ENCODE measurements at places on chromosomes 16 and 17. TPM values are rescaled to one million over a fixed set of nuclear protein-coding genes. Genes with fewer than 3 reads are reported as not detected.

GRCh38 chr17:72354071-72354470, 233.3 kb downstream of the SOX9 start:
- no peak for DNase-seq

Gene KREMEN2
- polyA plus RNA-seq = 5.9 TPM

DNA sequence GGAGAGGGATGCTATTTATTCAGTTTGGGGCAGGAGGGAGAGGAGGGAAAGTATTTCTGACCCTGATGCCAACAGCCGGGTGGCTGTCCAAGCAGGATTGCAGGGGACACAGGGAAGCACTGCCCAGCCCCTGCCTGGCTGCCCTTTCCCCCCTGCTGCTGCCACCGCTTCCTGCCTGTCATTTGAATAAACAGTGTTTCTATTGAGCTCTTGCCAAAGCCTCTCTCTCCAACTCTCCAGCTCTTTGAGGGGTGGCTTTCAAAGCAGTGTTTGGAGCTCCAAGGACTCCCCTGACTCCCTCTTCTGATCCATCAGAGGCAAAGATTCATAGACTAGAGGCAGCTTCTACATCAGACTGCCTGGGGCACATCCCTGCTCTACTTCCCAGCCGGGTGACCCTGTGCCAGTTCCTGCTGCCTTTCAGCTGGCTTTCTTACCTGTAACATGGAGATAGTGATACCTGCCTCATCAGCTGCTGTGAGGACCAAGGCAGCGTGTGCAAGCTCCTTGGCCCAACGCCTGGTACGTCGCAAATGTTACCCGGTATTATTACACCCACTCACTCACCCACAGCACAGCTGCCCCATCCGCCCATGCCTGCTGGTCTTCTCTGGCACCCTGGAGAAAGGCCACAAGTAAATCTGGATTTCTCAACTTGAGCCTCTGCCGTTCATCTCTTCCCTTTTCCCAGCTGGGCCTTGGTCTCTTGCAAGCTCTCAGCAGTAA, 9.5 kb downstream of the PROCA1 start:
- no peak for DNase-seq

GRCh38 chr16:30350134-30350871, 4.8 kb downstream of the CD2BP2 start:
- no peak for DNase-seq

GRCh38 chr16:4314532-4315185, 1.2 kb upstream of the GLIS2 start:
- DNase-seq = no peak

DNA sequence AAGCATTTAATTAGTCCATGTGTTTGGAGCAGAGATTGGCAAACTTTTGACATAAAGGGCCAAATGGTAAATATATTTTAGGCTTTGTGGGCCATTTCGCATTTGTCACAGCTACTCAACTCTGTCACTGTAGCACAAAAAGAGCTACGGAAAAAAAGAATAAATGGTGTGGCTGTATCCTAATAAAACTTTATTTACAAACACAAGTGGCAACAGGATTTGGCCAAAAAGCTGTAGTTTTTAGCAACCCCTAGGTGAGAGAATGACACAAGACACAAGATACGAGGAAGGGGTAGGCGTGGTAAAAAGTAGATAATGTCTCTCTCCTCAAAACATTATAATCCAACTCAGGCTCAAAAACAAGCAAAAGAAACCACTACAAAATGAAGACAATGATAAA, 66.5 kb downstream of the TTC19 start:
- no peak for DNase-seq

Gene ODAD4
- polyA plus RNA-seq = 0.79 TPM

Gene PRDM7
- 0.11 TPM for polyA plus RNA-seq

Gene DGKE
- polyA plus RNA-seq = 4.0 TPM

DNA sequence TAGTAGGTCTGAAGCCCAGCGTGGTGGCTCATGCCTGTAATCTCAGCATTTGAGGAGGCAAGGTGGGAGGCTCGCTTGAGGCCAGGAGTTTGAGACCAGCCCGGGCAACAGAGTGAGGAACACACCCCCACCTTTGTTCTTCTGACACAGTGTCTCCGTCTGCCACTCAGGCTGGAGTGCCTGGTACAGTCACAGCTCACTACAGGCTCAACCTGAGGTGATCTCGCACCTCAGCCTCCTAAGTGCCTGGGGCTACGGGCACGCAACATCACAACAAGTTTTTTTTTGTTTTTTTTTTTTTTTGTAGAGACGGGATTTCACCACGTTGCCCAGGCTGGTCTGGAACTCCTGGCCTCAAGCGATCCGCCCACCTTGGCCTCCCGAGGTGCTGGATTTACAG, 6.7 kb upstream of the TLCD3A start:
- no peak for DNase-seq

GRCh38 chr16:4358831-4359561, 7.9 kb upstream of the PAM16 start:
- DNase-seq = no peak

- peak; percentile 35 for DNase-seq
These were observed 62.4 kb upstream of the NLK start for GRCh38 chr17:27980043-27980442.

DNA sequence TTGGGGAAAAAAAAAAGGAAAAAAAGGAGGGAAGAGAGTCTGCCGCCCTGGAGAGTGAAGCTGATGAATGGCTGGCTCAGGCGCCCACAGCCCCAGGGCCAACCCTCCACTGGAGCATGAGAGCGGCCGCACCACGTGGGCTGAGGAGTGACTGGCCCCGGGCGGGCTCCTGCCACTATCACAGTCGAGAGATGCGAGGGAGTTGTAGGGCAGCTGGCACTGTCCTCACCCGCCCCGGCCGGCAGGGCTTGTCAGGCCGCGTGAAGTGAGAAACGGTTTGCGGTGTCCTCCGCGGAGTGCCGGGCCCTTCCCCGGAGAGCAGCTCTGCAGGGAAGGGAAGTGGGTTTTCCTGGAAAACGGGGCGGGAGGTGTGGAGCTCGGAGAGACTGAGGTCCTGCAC, 45.9 kb downstream of the JPH3 start:
- no peak for DNase-seq

- DNase-seq = no peak
These were observed 1.8 kb upstream of the TNK1 start for GRCh38 chr17:7379134-7379533.

DNA sequence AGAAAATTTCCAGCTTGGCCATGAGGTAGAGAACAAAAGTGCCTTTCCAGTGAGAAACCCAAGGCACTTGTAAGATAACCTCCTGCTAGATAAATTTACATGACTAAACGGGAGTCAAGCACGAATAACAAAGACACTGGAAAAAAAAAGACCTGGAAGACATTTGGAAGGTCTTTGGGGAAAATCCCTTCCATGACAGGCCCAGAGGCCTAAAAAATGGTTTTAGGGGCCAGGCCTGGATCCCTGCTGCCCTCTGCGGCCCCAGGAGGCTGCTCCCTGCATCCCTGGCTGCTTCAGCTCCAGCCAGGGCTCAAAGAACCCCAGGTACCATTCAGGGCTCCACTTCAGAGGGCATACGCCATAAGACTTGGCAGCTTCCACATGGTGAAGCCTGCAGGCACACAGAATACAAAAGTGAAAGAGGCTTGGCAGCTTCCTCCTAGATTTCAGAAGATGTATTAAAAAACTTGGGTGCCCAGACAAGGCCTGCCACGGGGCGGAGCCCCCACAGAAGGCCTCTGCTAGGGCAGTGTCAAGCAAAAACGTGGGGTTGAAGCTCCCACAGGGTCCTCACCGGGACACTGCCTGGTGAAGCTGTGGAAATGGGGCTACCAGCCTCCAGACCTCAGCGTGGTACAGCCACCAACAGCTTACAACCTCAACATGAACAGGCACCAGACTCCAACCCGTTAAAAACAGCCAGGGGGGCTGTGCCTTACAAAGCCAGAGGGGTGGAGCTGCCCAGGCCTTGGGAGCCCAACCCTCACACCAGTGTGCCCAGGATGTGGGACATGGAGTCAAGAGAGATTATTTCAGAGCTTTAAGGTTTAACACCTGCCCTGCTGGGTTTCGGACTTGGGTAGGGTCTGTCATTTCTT, 77.1 kb downstream of the SDK2 start:
- DNase-seq = no peak

Gene SHPK
- polyA plus RNA-seq = 9.8 TPM

Gene PLXDC1
- polyA plus RNA-seq = 7.4 TPM

GRCh38 chr17:35801583-35802224, 6.3 kb upstream of the MMP28 start:
- DNase-seq = peak; percentile 76

GRCh38 chr16:7597677-7598076, 265.0 kb downstream of the RBFOX1 start:
- DNase-seq = no peak

DNA sequence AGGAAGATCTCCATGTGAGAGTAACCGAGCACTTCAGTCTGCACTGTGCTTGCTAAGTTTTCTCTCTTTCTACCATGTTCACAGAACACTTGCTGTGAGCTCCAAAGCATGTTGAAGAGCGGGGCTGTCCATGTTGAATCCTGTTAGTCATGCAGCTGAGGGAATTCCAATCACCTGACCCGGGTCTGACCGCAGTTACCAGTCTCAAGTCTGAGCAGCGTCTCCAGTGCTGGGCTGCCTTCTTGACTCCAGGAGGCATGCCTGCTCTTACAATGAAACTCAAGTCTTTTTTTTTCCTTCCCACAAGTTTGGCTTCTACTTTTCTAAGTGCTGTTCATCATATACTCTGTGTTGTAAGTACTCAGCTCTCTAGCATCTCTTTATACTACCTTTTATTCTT, 44.3 kb downstream of the HOXB1 start:
- peak; percentile 91 for DNase-seq

DNA sequence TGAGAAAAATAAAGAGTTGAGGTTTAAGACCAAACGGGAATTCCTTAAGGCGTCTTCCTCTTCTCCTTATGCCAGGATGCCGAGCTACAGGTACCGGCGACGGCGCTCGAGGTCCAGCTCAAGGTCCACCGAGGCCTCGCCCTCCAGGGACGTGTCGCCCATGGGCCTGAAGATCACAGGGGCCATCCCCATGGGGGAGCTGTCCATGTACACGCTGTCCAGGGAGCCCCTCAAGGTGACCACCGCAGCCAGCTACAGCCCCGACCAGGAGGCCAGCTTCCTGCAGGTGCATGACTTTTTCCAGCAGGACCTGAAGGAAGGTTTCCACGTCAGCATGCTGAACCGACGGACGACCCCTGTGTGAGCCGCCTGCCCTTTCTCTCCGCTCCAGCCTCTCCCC, 13.7 kb upstream of the CACNG1 start:
- no peak for DNase-seq

Measured in muscle of back (tissue), 13 donors.